Activated CD8-positive, alpha-beta T cell treated with anti-CD3 and anti-CD28 coated beads, Interleukin-2, amount 10 ng/mL, durations not matched to agents 7 days and 5 days (primary cell): ENCODE measurements at places on chromosomes 6 and 20.
A peak's percentile ranks its signal among the peaks of the same experiment; 100 is the strongest.

GRCh38 chr6:137589067-137589848, 95.1 kb upstream of the OLIG3 start:
- peaks cover 4% of the 10 kb centered on the region for H3K36me3 ChIP-seq
- no peak overlapping the region for H3K27ac ChIP-seq
- H3K27me3 ChIP-seq = peaks cover 12% of the 10 kb centered on the region
- H3K4me1 ChIP-seq = peaks cover 12% of the 10 kb centered on the region
- H3K4me3 ChIP-seq = no peak overlapping the region

DNA sequence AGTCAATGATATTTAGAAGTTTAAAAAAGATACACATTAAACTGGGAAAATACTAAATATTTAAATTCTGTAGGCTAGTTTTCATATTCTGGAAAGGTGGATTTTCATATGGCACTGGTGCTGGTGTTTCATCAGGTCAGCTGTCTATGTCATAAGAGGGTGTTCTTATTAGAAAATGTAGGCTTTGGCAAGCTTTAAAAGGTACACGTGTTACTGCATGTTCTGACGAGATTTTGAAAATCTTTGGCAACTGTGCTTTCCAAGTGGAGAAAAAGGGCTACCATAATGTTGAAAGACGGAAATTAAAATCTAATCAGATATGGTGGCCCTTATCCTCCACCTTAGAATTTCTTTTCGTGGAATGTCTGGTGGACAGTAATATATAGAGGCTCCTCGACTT, 30.0 kb downstream of the SLC22A3 start:
- no peak overlapping the region for H3K4me3 ChIP-seq
- H3K36me3 ChIP-seq = no peaks in the 10 kb centered on the region
- no peak overlapping the region for H3K27ac ChIP-seq
- no peak for DNase-seq
- peaks cover 11% of the 10 kb centered on the region for H3K27me3 ChIP-seq

DNA sequence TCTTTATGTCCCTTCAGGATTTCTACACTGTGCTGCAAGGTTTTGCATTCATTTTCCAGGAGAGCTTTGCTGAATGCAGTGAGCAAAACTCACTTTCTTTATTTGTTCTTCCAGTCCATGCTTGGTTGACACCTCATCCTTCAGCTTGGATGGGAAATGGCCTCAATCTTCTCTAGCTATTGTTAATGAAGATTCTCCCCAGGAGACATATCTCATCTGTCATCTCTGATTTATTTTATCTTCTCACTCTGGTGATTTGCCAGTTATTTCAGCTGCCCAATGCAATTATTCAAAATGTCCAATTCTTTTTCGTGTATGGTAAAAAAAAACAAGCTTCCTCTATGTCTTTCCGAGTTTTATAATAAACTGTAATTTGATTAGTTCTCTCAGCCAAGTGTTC, 77.9 kb upstream of the PAK5 start:
- H3K4me1 ChIP-seq = peaks cover 6% of the 10 kb centered on the region
- no peak overlapping the region for H3K27ac ChIP-seq
- no peaks in the 10 kb centered on the region for H3K36me3 ChIP-seq
- no peak for DNase-seq

GRCh38 chr6:142416179-142416578, 114.4 kb downstream of the ADGRG6 start:
- no peaks in the 10 kb centered on the region for H3K4me1 ChIP-seq
- H3K36me3 ChIP-seq = no peaks in the 10 kb centered on the region
- no peak overlapping the region for H3K4me3 ChIP-seq
- no peak overlapping the region for H3K27ac ChIP-seq
- no peaks in the 10 kb centered on the region for H3K27me3 ChIP-seq
- no peak for DNase-seq

GRCh38 chr6:46419576-46420002, 71.7 kb downstream of the RCAN2 start:
- peak; percentile 45 for DNase-seq
- H3K27ac ChIP-seq = no peak overlapping the region
- H3K36me3 ChIP-seq = no peaks in the 10 kb centered on the region
- H3K4me3 ChIP-seq = no peak overlapping the region
- peaks cover 20% of the 10 kb centered on the region for H3K27me3 ChIP-seq

DNA sequence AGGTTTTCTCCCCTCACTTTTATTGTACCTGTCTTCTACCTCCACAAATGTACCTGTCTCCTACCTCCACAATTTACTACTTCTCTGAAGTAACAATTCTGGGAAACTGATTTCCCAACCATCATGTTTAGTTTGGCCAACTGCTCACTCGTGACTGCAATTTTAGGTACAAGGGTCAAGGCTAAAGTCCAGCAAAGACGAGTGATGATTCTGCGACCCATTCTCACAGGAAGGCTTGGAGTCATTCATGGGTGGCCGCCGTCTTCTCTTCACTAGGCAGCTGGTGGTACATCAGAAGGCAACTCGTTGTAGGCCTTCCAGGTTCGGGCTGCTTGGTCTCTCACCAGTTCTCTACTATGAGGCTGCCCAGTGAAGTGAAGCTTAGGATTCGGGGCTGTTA, 483.8 kb upstream of the JARID2 start:
- no peak overlapping the region for H3K4me3 ChIP-seq
- H3K27me3 ChIP-seq = peaks cover 3% of the 10 kb centered on the region
- no peaks in the 10 kb centered on the region for H3K4me1 ChIP-seq
- H3K36me3 ChIP-seq = no peaks in the 10 kb centered on the region
- DNase-seq = no peak

DNA sequence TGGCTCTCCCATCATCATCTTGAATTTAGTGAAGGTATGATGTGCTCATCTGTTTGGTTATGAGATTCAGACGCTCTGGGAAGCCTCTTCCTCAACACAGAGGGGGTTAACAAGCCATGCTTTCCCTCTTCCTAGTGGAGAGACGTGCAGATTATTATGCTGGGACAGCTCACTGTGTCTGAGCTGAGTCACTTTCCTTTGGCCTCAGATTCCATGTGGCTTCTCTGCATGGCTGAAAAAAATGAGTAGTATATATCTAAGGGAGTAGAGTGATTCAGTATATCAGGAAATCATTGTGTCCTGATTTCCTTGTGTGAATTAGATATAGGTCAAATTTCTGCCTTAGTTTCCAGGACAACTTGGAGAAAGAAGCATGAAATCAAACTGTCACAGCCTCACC, 52.6 kb downstream of the FIG4 start:
- H3K4me3 ChIP-seq = no peak overlapping the region
- H3K4me1 ChIP-seq = no peaks in the 10 kb centered on the region
- H3K36me3 ChIP-seq = peaks cover 9% of the 10 kb centered on the region
- H3K27me3 ChIP-seq = no peaks in the 10 kb centered on the region
- no peak for DNase-seq
- no peak overlapping the region for H3K27ac ChIP-seq

GRCh38 chr20:23596579-23597250, 9.0 kb downstream of the CST9 start:
- no peak for DNase-seq
- no peak overlapping the region for H3K4me3 ChIP-seq
- H3K27ac ChIP-seq = no peak overlapping the region
- no peaks in the 10 kb centered on the region for H3K36me3 ChIP-seq
- no peaks in the 10 kb centered on the region for H3K4me1 ChIP-seq
- peaks cover 4% of the 10 kb centered on the region for H3K27me3 ChIP-seq

- H3K4me1 ChIP-seq = no peaks in the 10 kb centered on the region
- no peak overlapping the region for H3K27ac ChIP-seq
- H3K4me3 ChIP-seq = no peak overlapping the region
- no peaks in the 10 kb centered on the region for H3K27me3 ChIP-seq
- H3K36me3 ChIP-seq = no peaks in the 10 kb centered on the region
- DNase-seq = no peak
Observed at GRCh38 chr6:104312851-104313250, 546.9 kb downstream of the HACE1 start.

DNA sequence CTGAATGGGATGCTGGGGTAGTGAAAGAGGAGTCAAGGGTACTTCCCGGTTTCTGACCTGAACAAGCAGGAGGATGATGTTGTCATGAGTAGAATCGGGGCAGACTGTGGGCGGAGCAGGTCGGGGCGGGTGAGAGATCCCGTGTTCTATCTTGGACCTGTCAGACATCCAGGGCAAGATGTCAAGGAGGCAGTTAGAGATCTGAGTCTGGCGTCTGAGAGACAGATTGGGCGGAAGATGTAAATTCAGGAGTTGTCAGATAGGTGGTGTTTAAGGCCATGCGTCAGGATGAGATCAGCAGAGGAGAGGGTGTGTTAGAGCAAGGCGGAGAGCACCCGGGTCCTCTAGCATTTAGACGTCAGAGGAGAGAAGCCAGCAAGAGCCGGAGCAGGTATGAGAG, 115.5 kb downstream of the DLGAP4 start:
- H3K4me3 ChIP-seq = no peak overlapping the region
- no peak overlapping the region for H3K27ac ChIP-seq
- no peaks in the 10 kb centered on the region for H3K4me1 ChIP-seq
- no peak for DNase-seq
- no peaks in the 10 kb centered on the region for H3K36me3 ChIP-seq
- peaks cover 4% of the 10 kb centered on the region for H3K27me3 ChIP-seq

DNA sequence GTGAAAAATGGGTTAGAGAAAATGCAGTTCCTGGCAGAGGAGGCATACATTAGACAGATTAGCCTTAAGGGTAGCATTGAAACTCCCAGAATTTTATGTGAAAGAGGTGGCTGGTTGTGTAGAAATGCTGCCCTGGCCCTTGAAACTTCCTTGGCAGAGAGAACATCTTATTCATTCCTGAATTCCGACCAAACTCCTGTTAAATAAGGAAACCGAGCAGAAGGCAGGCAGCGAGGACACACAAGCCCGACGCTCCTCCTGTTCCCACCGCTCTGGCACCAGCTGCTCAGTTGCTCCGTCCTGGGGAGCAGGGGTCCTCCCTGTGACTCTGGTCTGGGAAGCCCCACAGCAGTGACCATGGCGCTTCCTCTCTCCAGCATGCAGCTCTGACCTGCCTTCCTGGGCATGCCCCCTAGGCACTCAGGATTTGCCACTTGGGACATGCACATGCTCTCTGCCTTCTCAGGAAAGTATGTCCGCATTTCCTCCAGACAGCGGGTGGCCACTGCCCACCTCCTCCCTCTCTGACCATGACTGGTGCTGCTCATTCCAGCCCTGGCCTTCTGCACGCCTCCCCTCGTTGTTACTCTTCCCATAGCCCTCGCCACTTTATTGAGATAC, 35.2 kb upstream of the CLDN20 start:
- H3K27ac ChIP-seq = no peak overlapping the region
- peaks cover 2% of the 10 kb centered on the region for H3K27me3 ChIP-seq
- peaks cover 12% of the 10 kb centered on the region for H3K4me1 ChIP-seq
- no peaks in the 10 kb centered on the region for H3K36me3 ChIP-seq

GRCh38 chr6:35494161-35494563, 2.7 kb downstream of the TEAD3 start:
- H3K4me1 ChIP-seq = peaks cover 19% of the 10 kb centered on the region
- peak overlapping the region; percentile 4 for H3K27ac ChIP-seq
- peaks cover 16% of the 10 kb centered on the region for H3K27me3 ChIP-seq
- DNase-seq = no peak
- H3K4me3 ChIP-seq = no peak overlapping the region

- no peak overlapping the region for H3K4me3 ChIP-seq
- no peaks in the 10 kb centered on the region for H3K36me3 ChIP-seq
- peaks cover 5% of the 10 kb centered on the region for H3K27me3 ChIP-seq
Observed at GRCh38 chr6:169490830-169491229, 211.0 kb downstream of the WDR27 start.

GRCh38 chr6:93423542-93423941, 4.2 kb upstream of the EPHA7 start:
- no peak overlapping the region for H3K4me3 ChIP-seq
- peaks cover 22% of the 10 kb centered on the region for H3K27me3 ChIP-seq
- H3K27ac ChIP-seq = no peak overlapping the region
- H3K36me3 ChIP-seq = peaks cover 3% of the 10 kb centered on the region
- DNase-seq = peak; percentile 39

DNA sequence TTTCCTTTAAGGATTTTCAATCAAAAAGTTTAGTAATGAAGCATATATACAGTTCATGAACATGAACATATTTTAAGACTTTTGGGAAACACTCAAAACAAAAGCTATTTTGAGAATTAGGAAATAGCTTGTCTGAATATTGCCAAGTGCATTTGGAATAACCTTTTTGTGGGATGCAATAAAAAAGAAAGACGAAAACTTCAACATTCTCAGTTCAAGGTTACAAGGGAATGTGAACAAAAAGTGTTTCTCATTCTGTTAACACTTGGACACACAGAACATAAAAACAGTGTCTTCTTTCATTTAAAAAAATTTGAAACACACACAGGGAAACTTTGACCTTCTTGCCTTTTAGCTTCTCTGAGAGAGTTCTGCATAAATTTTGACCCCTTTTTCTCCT, 72.7 kb upstream of the TCF21 start:
- no peaks in the 10 kb centered on the region for H3K4me1 ChIP-seq
- no peak for DNase-seq
- no peak overlapping the region for H3K27ac ChIP-seq
- H3K4me3 ChIP-seq = no peak overlapping the region

DNA sequence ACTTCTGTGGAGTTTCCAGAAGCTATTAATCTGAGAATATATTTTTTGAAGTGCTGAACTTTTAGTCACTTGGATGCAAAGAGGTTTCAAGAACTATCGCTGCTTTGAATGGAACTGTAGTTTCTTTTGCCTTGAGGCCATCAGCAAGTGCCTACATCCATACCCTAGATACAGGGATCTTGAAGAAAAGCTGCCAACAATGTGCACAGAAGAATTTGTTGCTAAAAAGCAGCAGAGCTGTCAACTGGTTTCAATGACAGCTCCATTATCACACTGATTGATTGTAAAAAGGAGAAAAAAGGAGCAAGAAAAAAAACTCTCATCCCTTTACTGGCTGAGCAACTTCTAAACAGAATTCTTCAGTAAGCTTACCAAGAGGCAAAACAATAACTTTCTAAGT, 251.0 kb upstream of the NRSN1 start:
- H3K27me3 ChIP-seq = no peaks in the 10 kb centered on the region
- H3K27ac ChIP-seq = no peak overlapping the region
- no peaks in the 10 kb centered on the region for H3K36me3 ChIP-seq
- no peak overlapping the region for H3K4me3 ChIP-seq
- no peak for DNase-seq
- H3K4me1 ChIP-seq = no peaks in the 10 kb centered on the region

DNA sequence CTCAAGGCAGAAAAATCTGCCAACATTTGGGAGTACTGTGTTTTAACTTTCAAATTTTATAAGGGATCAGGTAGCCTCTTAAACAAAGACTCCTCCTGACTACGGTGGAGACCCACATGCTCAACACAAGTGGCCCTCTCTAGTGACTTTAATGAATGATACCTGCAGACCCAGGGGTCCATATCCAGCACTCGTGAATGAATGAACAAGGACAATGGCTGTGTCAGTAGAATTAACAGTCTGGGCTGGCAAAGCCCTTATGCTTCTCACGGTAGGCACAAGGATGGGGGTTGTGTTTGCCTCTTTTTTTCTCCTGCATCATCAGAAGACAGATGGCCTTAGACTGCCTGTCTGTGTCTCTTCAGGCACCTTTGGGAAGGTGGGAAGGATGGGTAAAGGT, 112.6 kb upstream of the TRAF3IP2 start:
- peaks cover 49% of the 10 kb centered on the region for H3K36me3 ChIP-seq
- no peak overlapping the region for H3K4me3 ChIP-seq
- H3K27me3 ChIP-seq = no peaks in the 10 kb centered on the region
- H3K4me1 ChIP-seq = peaks cover 42% of the 10 kb centered on the region
- H3K27ac ChIP-seq = no peak overlapping the region

- no peak overlapping the region for H3K4me3 ChIP-seq
- no peak overlapping the region for H3K27ac ChIP-seq
- H3K4me1 ChIP-seq = no peaks in the 10 kb centered on the region
- no peaks in the 10 kb centered on the region for H3K27me3 ChIP-seq
Observed at GRCh38 chr6:113353392-113353791, 503.8 kb upstream of the MARCKS start.
